ENCODE measurements at places on chromosomes 16 and 17. TPM values are rescaled to one million over a fixed set of nuclear protein-coding genes. Genes with fewer than 3 reads are reported as not detected.

GRCh38 chr17:39801055-39801454 is 63.1 kb downstream of the IKZF3 start:
- no peak for DNase-seq

- DNase-seq, result no peak
These were observed 35.5 kb downstream of the PIMREG start for GRCh38 chr17:6479622-6480302.

DNA sequence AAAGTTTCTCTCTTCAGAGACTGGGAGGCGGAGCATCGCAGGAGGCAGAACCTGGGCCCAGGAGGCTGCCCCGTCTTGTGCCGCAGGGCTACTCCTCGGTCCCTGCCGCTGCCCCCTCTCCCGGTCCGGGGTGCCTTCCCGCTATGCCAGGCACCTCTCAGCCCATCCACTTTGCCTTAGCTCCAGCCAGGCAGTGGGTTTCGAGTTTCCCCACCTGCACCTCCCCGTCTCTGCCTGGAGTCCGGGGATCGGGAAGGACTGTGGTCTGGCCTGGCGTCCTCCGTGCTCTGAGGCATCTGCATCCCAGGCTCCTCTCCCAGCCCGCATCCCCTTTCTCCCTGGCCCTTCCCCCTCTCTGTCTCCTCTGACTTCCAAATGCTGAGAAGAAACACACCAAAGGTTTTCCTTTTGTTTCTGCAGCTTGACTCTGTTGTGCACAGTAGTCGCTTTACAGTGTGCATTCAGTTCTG is 26.8 kb upstream of the PIK3R6 start:
- DNase-seq, result no peak

DNA sequence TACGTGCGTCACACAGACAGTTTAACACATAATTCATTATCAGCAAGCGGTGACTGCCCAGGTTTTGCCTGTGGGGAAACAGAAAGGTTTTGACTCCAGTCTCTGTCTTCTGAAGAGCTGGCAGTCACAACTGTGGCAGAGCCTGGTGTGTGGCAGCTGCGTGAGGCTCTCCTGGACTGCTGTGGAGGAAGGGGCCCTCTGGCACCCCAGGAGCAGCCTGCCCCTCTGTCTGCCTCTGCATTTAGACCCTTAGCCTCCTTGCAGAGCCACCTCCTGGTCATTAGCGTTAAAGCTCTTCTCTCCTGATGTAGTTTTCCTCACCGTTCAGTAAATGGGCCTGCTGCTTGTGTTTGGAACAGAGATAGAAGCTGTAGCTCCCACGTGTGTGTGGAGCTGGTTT is 10.9 kb downstream of the RAB40C start:
- no peak for DNase-seq

GRCh38 chr16:62967163-62967562 is 930.9 kb upstream of the CDH8 start:
- no peak for DNase-seq

- no peak for DNase-seq
These were observed 1.7 kb downstream of the PRKAR1A start for GRCh38 chr17:68513932-68514331.

- DNase-seq, result no peak
These were observed 134.0 kb downstream of the MYO1D start for GRCh38 chr17:32742681-32743538.

GRCh38 chr16:74623839-74624235 is 16.9 kb upstream of the GLG1 start:
- no peak for DNase-seq

- no peak for DNase-seq
These were observed 74.6 kb upstream of the ZNF750 start for GRCh38 chr17:82914375-82914774.

DNA sequence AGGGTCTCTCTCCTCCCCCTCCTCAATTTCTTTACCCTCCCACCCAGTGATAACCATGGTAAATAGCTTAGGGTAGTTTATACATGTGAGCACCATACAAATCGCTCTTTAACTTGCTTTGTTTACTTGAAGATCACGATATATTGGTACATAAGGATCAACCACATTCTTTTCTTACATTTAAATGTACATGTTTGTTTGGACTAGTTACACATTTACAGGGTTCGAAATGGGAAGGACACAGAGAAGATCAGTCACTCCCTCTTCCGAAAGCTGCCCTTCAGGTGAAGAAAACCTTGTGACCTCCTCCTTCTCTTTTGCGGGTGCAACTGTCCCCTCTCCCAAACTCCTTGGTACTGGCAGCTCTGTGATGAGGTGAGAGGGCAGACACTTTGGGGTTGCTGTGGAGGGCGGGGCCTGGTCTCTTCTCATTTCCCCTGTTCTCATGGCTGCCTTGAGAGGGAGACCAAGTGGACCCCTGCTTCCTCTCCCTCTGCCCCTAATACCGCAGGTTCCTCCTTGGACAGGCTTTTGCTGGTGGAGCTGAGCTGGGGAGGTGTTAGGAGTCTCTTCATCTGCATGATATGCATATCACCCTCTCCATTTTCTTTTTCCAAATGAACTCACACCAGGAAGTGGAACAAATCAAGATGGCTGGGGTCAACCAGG is 4.7 kb upstream of the PIK3R6 start:
- no peak for DNase-seq

DNA sequence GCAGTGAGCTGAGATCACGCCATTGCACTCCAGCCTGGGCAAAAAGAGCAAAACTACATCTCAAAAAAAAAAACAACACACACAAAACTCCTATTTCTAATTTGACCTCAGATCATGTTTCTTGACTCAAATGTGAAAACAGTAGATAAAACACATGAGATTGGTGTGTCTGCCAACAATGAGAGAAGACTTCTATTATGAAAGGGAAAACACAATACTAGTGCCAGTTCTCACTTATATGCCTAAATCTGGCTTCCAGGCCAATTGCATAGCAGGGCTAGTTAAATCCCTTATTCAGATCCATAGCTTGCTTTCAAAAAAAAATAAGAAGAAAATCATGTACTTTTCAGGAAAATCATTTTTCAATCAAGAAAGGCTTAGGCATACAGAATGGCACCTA is 39.4 kb downstream of the AP1G1 start:
- DNase-seq, result no peak

GRCh38 chr16:66088681-66089080 is 277.8 kb upstream of the CDH5 start:
- no peak for DNase-seq

The LGALS9 gene
- polyA plus RNA-seq, result 6.9 TPM

The KRT20 gene
- polyA plus RNA-seq, result not detected

The NR1D1 gene
- polyA plus RNA-seq, result 2.0 TPM

The CD300A gene
- 0.50 TPM for polyA plus RNA-seq

The MYO15A gene
- 0.19 TPM for polyA plus RNA-seq

The C17orf50 gene
- not detected for polyA plus RNA-seq

The ODAD4 gene
- polyA plus RNA-seq, result 0.22 TPM
